T-cell (primary cell): ENCODE measurements at places on chromosomes 5 and 9.

DNA sequence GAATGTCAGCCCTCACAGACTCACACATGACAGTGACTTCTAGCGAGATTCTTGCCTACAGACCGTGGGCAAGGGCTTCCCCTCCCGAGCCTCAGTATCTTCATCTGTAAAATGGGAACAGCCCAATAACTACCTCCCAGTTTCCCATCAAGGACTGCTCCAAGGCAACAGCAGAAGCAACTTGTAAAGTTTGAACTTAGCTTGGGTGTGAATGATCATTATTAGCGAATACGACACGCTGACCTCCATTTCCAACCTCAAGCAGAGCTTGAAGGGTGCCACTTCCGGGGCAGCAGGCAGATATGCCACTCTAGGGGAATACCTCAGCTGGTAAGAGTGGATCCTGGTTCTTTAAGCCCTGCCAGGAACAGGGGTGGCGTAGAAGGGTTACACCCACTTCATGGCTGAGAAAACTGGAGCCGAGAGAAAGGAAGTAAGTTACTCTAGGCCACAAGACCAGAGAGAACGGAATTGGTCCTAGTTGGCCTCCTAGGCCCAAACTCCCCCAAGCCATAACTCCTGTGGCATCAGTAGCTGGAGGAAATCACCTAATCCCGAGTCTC is 2.0 kb downstream of the RNF44 start:
- no peaks in the 10 kb centered on the region for H3K27me3 ChIP-seq
- peak overlapping the region; percentile 93 for H3K4me3 ChIP-seq
- peak overlapping the region; percentile 82 for H3K27ac ChIP-seq

DNA sequence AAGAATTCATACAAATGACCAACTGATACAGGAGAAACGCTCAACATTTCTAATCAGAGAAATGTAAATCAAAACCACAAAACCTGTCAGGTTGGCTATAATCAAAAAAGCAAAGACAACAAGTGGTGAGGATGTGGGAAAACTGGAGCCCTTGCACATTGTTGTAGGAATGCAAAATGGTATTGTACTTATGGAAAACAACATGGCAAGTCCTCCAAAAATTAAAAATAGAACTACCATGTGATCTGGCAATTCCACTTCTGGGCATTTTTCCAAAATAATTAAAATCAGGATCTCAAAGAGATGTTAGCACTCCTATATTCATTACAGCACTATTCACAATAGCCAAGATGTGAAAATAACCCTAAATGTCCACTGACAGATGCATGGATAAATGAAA is 76.1 kb downstream of the FNIP1 start:
- H3K36me3 ChIP-seq = peaks cover 4% of the 10 kb centered on the region
- no peak overlapping the region for H3K4me3 ChIP-seq
- no peaks in the 10 kb centered on the region for H3K4me1 ChIP-seq
- no peak overlapping the region for H3K27ac ChIP-seq
- H3K27me3 ChIP-seq = no peaks in the 10 kb centered on the region
- no peak for DNase-seq

DNA sequence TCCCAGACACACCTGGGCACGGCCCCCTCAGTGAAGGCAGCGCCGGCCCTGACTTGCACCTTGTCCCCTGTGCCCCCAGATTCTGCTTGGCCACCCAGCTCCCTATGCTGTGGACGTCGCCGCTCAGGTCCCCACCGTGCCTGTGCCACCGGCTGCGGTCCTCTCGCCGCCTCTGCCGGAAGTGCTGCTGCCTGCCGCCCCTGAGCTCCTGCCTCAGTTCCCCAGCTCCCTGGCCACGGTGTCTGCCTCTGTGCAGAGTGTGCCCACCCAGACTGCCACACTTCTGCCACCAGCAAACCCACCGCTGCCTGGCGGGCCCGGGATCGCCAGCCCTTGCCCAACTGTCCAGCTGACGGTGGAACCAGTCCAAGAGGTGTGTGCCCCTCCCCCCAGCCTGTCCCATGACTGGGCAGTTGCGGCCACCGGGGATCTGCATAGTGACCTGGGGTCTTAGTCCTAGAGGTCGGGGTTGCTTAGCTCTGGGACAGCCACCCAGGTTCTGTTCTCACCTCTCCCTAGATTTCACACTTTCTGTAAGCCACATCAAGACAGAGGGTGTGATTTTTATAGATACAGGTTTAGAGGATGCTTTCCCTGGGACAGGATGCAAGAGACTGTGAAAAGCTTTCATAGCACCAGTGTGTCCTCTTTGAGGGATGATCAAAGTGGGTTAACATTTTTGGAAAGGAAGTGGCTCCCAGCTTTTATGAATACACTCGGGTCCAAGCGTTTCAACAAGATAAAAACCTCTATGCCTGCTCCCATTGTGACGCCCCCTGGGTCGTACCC is 78.0 kb downstream of the WNK2 start:
- no peaks in the 10 kb centered on the region for H3K27me3 ChIP-seq
- H3K4me1 ChIP-seq = no peaks in the 10 kb centered on the region
- H3K36me3 ChIP-seq = no peaks in the 10 kb centered on the region
- DNase-seq = no peak
- H3K27ac ChIP-seq = no peak overlapping the region

DNA sequence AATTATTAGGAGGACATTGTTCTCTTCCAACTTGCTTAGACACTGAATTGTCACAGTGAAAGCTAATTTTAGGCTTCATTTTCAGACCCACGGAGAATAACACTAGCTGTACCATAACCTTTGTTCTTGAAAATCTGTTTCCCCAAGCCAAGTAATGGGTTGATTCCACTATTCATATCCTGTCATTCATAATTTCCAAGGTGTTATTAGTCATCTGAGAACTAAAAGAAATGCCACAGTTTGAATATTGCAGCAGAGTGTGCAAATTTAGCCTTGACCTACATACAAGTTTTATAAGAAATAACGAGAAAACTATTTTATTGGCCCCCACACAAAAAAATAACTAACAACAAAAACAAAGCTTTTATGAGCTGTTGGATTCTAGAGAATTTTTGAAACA is 148.5 kb upstream of the TYRP1 start:
- no peak overlapping the region for H3K27ac ChIP-seq
- H3K27me3 ChIP-seq = no peaks in the 10 kb centered on the region
- H3K4me3 ChIP-seq = no peak overlapping the region
- H3K36me3 ChIP-seq = no peaks in the 10 kb centered on the region

DNA sequence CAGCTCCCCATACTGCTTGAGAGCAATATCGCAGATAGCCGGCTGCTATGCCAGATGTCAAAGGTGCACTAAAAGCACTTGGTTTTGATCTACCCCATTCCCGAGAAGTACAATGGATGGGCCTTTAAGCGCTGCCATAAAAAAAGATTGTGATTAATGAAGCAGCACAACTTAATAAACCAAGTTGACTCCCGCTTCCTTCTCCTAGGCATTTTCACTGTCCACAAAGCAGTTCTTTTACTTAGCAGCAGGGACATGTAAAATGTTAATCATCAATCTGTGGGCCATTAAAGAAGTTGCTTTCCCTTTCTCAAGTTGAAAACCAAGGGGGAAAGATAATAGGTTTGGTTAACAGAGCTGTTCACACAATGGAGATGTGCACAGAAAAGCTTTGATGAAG is 176.4 kb downstream of the TRPM6 start:
- peaks cover 4% of the 10 kb centered on the region for H3K27me3 ChIP-seq
- no peak overlapping the region for H3K4me3 ChIP-seq
- H3K27ac ChIP-seq = no peak overlapping the region
- H3K4me1 ChIP-seq = no peaks in the 10 kb centered on the region
- no peaks in the 10 kb centered on the region for H3K36me3 ChIP-seq

GRCh38 chr5:26812714-26813113 is 225.7 kb downstream of the CDH9 start:
- no peak for DNase-seq
- H3K27ac ChIP-seq = no peak overlapping the region
- no peaks in the 10 kb centered on the region for H3K4me1 ChIP-seq
- no peaks in the 10 kb centered on the region for H3K36me3 ChIP-seq

GRCh38 chr5:107557051-107557658 is 113.6 kb downstream of the EFNA5 start:
- H3K4me3 ChIP-seq = no peak overlapping the region
- no peaks in the 10 kb centered on the region for H3K27me3 ChIP-seq
- H3K36me3 ChIP-seq = no peaks in the 10 kb centered on the region
- H3K4me1 ChIP-seq = no peaks in the 10 kb centered on the region
